ENCODE measurements at places on chromosomes 2 and 18. TPM values are rescaled to one million over a fixed set of nuclear protein-coding genes. Genes with fewer than 3 reads are reported as not detected.

SERPINB12 gene
- 131 TPM for total RNA-seq

FABP1 gene
- total RNA-seq, result not detected

- no peak for DNase-seq
Observed at GRCh38 chr18:78670778-78671391, 308.7 kb upstream of the SALL3 start.

DNA sequence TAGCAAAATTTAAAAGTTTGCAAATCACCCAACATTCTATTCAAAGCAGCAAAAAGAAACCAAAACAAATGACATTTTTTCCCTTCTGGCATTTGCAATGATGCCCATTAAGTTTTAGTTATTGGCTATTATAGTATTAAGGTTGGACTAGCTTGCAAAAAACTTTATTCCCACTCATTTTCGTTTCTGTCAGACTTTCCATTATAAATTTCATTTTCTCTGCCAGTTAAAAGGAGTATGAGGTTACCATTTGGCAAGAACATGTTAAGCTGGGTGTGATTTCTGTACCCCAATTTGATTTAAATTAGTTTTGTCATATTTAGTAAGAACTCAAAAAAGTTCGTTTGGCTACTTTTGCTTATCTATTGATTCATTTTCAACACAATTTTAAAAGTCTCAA lies 187.9 kb downstream of the TCF4 start:
- DNase-seq, result no peak

SCYGR4 gene
- 5.1 TPM for total RNA-seq

GRCh38 chr2:157087373-157088002 lies 170.0 kb upstream of the GALNT5 start:
- peak; percentile 35 for DNase-seq

BMP10 gene
- not detected for total RNA-seq
